ENCODE measurements at places on chromosomes 2 and 18.

- no peak for DNase-seq
Observed at GRCh38 chr2:27721335-27721734, 50.2 kb upstream of the MRPL33 start.

GRCh38 chr2:140905083-140905781 lies 1225.6 kb downstream of the LRP1B start:
- no peak for DNase-seq

GRCh38 chr2:236616624-236617023 lies 47.0 kb downstream of the ACKR3 start:
- no peak for DNase-seq

DNA sequence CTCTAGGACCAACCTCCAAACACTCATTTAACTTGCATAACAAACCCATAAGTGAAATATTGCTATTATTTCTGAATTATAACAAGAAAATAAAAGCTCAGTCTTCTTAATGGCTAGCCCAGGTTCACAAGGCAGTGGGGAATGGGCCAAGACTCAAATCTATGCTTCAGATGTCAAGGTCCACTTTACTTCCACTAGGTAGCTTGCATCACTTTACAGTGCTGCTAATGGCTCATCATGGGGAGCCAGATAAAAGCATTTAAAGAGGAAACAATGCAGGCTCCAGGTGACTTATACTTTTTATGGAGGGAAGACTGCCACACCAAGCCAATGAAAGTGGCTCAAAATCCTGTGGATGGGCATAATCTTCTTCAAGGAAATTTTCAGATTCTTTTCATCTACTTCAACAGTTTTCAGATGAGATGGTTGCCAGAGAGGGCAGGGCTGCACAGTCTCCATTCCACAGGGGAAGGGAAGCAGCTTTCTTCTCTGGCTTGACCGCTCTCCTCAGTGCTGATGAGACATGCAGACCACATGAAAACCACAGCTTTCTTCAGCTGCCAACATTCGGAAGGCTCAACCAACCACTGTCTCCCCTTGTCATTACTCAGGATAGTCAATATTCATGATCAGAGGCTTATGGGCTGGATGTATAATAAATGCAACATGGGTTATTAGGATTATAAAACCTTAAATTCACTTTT lies 361.9 kb upstream of the MEX3C start:
- DNase-seq, result no peak

DNA sequence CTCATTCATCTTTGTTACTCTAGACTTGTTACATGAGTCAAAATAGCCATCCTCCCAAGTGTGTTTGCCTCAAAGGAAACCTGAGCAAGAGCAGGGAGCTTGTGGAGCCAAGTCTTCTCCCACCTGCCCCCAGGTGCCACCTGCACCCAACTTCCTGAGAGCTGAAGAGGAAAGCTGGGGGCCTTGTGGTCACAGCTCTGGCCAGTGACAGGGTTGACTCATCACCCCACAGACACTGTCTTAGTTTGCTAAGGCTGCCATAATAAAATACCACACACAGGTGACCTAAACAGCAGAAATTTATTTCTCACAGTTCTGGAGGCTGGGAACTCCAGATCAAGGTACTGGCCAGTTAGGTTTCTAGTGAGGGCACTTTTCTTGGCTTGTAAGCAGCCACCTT lies 99.6 kb downstream of the TPGS2 start:
- DNase-seq, result no peak

DNA sequence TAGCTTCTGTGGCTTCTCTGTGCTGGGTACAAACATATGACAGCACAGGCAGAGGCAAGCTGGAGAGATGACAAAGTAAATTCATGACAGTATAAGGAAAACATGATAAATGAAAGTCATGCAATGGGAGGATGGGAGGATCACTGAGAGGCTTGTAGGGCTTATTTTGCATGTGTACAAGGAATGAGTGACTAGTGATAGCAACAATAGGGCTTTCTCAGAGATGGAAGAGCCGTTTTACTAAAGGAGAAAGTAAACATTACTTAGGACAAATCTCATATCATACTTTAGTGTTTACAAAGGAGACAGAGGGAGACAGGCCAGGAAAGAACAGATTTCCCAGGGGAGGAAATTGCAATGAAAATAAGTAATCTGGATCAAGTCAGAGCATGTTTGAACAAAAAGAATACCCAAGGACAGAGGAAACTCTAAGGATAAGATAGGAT lies 82.5 kb upstream of the RBMS1 start:
- DNase-seq, result no peak

DNA sequence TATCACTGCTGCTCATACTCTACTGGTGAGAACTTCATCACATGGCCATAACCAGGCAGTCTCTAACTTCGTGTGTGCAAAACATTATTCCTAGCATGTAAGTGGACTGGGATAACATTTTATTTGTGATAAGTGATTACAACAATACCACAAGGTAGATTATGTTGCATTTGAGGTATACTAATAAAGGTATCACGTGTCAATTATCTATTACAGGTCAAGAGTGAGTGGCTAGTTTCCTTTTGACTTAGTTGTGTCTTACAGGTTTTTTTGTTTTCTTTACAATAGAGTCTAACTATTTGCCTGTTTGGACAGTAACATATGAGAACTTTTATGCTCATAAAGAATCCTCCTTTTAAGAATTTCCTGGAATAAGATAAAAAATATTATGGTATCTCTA lies 67.2 kb upstream of the DSC1 start:
- DNase-seq, result no peak

GRCh38 chr2:201955231-201955630 lies 78.4 kb upstream of the FZD7 start:
- no peak for DNase-seq

DNA sequence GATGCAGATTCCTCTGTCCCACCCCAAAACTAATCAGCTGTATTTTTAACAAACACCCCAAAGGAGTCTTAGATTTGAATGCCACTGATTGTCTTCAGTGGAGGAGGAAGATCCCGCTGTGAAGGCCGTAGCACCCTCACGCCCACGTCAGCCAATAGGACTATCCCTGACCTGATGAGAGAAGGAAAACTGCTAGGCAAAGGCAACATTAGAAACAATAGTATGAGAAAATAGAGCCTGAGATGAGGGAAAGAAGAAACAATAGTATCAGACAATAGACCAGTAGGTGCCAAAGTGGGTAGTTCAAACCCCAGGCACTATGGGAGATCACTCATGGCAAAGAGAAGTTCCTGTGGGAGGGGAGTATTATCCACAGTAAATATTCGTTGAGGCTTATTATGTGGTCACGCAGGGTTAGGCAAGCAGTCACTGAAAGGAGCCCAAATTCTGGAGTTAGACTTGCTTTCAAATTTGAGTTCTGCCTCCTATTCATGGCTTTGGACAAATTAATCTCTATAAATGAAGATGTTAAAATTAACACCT lies 2.8 kb downstream of the PCBP1 start:
- no peak for DNase-seq

- no peak for DNase-seq
Observed at GRCh38 chr2:47203995-47204394, 48.9 kb upstream of the STPG4 start.

- DNase-seq, result no peak
Observed at GRCh38 chr2:198045227-198045626, 240.8 kb downstream of the PLCL1 start.

All from stimulated activated CD8-positive, alpha-beta memory T cell treated with anti-CD3 and anti-CD28 coated beads, Interleukin-15, amount 100 ng/mL, for 4 hours (primary cell).